GM03348 (cell line): ENCODE measurements at places on chromosomes 1 and 21.

GRCh38 chr1:68358439-68358838 lies 91.3 kb downstream of the RPE65 start:
- no peak for DNase-seq

- DNase-seq = no peak
Observed at GRCh38 chr1:241787691-241788090, 60.3 kb upstream of the EXO1 start.

- peak; percentile 51 for DNase-seq
Observed at GRCh38 chr1:100585786-100586185, 47.8 kb downstream of the GPR88 start.

DNA sequence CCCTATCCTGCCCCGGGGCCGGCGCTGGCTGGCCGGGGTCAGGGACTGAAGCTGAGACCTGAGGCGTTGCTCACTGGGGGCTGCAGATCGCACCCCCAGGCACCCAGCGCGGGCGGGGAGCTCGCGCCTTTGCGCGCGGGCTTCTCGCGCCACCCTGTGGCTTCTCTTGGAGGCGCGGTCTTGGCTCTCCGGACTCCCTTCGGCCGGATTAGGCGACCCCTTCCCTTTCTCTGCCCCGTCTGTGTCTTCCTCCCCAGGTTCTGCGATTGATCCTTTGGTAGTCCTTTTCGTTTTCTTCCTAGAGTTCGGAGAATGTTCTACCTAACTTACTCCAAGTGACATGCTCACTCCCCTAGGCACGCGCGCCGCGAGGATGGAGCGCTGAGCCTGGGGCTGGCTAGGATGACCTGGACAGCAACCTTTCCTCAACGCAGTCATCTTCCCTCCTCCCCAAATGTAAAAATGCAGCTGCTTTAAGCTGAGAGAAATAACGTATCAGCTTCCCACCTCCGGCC lies 495 bp upstream of the NTRK1 start:
- DNase-seq = peak; percentile 87

DNA sequence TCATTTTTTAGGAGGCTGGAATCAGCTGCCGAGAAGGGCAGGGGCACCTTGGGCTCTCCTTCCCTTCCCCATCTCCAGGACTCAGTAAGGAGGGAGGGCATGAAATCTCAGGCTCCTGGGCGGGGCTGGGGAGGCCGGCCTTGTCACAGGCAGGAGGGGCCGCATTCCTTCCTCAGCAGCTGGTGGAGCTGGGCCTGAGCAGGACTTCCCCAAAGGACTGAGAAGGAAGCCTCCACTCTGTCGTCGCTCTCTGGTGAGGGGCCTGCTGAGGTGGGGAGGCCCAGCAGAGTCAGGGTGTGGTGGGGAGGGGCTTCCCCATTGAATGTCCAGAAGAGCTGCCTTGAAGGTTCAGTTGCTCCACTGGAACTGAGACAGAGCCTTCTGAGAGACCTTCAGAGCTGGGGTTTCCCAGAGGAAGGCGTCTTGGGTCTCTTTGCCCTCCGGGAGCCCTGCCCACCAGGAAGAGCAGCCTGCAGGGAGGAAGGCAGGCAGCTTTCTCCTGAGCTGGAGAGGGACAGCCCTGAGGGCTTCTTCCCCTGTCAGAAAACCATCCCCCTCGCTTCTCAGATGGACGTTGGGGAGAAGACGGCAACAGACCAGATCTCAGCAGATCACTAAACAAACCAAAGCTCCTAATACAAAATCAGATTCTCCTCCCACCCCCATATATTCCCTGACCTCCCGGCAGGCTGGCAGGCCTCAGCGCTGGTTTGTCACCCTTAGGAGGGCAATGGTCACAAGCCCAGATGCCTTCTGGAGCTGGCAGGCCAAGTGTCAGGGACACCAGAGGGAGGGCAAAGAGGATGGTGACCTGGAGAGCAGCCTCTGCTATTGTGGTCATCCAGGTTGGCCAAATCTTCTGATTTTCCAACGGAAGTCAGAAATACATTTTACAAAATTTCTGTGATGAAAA lies 10.7 kb downstream of the KCNA10 start:
- DNase-seq = peak; percentile 77

GRCh38 chr1:99264201-99265021 lies at the start of gene PLPPR4:
Gene PLPPR4, plus strand, starts transcription at chr1:99264492. Its CDS starts 102 bp downstream, at chr1:99264594.
- peak; percentile 81 for DNase-seq

DNA sequence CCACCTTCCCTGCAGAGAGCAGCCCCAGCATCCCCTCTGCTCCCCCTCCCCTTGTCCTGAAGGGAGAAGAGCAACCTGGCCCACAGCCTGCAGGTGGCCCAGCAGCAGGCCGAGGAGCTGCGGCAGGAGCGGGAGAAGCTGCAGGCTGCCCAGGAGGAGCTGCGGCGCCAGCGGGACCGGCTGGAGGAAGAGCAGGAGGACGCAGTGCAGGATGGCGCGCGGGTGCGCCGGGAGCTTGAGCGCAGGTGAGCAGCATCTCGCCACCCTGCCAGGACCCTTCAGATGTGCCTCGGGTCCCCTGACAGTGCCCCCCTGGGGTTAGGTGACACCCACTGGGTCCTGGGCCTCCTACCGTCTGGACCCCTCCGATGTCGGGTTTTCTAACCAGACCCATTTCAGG lies 22.3 kb downstream of the CROCC start:
- DNase-seq = no peak
